ENCODE measurements at places on chromosomes 7 and 10. TPM values are rescaled to one million over a fixed set of nuclear protein-coding genes. Genes with fewer than 3 reads are reported as not detected.

The FAM25G gene
- not detected for total RNA-seq

GRCh38 chr7:47132471-47132870 is 449.4 kb downstream of the TNS3 start:
- H3K27ac ChIP-seq = no peak overlapping the region
- H3K27me3 ChIP-seq = no peaks in the 10 kb centered on the region
- no peak for DNase-seq
- no peaks in the 10 kb centered on the region for H3K4me1 ChIP-seq
- no peaks in the 10 kb centered on the region for H3K36me3 ChIP-seq
- no peak overlapping the region for H3K4me3 ChIP-seq

- DNase-seq = no peak
- H3K27me3 ChIP-seq = no peaks in the 10 kb centered on the region
- H3K27ac ChIP-seq = no peak overlapping the region
- H3K4me1 ChIP-seq = no peaks in the 10 kb centered on the region
- no peak overlapping the region for H3K4me3 ChIP-seq
- no peaks in the 10 kb centered on the region for H3K36me3 ChIP-seq
These were observed 11.2 kb downstream of the LRIT2 start for GRCh38 chr10:84214046-84214572.

The HMX3 gene
- not detected for total RNA-seq

DNA sequence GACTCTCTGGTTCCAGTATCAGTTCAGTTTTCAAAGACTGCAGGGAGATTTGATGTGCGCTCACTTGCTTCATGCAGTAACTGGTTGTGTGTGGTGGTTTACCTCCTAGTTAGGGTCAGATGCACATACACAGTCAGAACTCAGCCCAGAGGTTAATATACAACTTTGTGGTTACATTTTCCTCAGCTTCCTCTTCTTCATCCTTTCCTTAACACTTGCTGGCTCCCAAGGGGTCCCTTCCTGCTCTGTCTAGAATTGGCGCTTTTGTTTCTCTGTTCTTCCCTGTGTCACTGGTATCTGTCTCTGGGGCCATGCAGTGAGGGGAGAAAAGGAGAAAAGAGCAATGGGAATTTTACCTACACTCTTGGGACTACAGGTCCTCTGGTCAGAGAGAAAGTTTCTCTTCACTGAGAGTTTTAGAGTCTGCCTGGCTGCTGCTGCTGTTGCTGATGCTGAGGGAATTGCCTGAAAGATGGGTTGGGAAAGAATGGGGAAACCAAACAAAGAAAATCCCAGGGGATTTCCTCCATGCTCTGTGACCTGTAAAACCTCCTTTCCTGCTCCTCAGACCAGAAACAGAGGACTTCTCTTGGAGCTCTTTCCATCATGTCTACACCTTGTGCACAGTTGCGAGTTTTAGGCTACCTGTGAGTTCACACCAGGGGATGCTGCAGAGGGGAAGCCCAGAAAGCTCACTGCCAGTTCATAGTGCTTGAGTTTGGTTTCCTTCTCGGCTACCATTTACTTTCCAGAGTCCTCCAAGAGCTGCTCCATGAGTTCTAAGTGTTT is 74.6 kb downstream of the WDFY4 start:
- no peak overlapping the region for H3K27ac ChIP-seq
- H3K4me3 ChIP-seq = no peak overlapping the region
- no peaks in the 10 kb centered on the region for H3K27me3 ChIP-seq
- no peaks in the 10 kb centered on the region for H3K4me1 ChIP-seq
- DNase-seq = no peak

The C10orf90 gene
- total RNA-seq = not detected

DNA sequence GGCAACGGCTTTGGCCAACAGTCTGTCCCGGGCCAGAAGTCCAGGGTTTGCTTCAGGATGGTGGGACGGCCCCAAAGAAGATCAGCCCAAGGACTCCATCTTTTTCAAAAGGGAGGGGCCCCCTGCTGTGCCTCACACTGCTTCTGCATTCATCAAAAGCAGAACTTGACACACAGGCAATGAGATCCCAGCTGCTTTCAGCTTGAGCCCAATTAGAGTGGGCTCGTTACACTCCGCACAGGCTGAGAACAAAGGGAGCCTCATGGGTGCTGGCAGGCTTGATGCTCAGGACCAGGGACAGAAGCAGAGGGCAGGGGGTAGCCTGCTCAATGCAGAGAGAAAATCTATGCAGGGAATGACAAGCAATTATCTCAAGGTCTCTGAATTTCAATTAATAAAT is 45.5 kb downstream of the VOPP1 start:
- H3K27ac ChIP-seq = peak overlapping the region; percentile 69
- H3K4me1 ChIP-seq = peaks cover 61% of the 10 kb centered on the region
- H3K36me3 ChIP-seq = no peaks in the 10 kb centered on the region
- no peak for DNase-seq
- no peaks in the 10 kb centered on the region for H3K27me3 ChIP-seq

The TET1 gene
- total RNA-seq = 1.2 TPM

DNA sequence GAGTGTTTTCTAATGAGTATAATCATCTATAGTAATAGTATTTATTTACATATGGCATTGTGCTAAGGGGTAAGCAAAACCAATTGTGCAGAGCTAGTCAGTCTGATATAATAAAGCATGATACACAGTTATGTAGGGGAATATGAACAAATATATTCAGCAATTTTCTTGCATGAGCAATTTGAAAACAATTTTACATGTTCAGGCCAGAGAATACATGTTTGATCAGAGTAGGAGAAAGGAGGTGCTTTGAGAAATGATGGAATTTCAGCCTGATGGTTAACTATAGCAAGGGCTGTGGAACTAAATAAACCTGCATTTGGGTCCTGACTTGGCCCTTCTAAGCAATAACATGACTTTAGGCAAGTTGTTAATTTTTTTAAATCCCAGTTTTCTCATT is 214.5 kb downstream of the TWIST1 start:
- H3K27ac ChIP-seq = no peak overlapping the region
- H3K4me1 ChIP-seq = no peaks in the 10 kb centered on the region
- no peak overlapping the region for H3K4me3 ChIP-seq

GRCh38 chr10:47038881-47039561 is 127.8 kb downstream of the PTPN20 start:
- H3K27me3 ChIP-seq = no peaks in the 10 kb centered on the region
- no peak for DNase-seq
- no peaks in the 10 kb centered on the region for H3K36me3 ChIP-seq
- H3K4me1 ChIP-seq = no peaks in the 10 kb centered on the region
- H3K27ac ChIP-seq = no peak overlapping the region

DNA sequence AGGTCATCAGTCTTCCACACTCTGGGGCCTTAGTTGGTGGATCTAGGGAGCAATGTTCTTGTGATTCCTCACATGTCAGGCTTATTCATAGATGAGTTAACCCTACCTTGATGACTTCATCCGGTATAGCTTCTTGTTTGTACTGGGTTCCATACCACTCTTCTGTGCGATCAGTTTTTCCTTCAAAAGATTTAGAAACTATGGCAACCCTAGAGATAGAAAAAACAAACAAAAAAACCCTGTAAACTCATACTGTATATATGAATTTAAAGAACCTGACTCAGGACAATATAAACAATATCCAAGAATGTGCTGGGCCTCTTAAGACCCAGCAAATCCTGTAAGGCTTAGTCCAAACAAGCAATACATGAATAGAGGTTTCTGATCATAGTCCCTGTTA is 83.5 kb downstream of the IDE start:
- no peak overlapping the region for H3K4me3 ChIP-seq
- peaks cover 5% of the 10 kb centered on the region for H3K36me3 ChIP-seq
- H3K27me3 ChIP-seq = no peaks in the 10 kb centered on the region
- DNase-seq = no peak
- H3K27ac ChIP-seq = no peak overlapping the region

DNA sequence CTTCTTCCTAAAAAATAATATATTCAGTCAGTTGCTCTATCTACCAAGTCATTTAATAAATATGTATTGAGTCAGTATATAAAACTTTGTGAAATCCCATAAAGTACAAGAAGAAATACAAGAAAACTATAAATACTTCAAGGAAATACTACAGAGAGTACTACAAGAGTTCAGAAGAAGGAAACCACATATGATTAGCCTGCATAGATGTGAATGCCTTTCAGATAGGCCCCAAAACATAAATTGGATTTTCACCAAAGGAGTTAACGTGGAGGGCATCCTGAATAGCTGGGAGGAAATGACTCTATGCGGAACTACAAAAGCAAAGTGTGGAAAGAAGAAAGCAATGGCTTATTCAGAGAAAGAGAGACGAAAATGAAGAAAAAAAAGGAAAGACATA is 120.1 kb downstream of the LRRN3 start:
- H3K36me3 ChIP-seq = no peaks in the 10 kb centered on the region
- DNase-seq = no peak
- H3K27me3 ChIP-seq = no peaks in the 10 kb centered on the region
- no peak overlapping the region for H3K4me3 ChIP-seq

The COL26A1 gene
- not detected for total RNA-seq

DNA sequence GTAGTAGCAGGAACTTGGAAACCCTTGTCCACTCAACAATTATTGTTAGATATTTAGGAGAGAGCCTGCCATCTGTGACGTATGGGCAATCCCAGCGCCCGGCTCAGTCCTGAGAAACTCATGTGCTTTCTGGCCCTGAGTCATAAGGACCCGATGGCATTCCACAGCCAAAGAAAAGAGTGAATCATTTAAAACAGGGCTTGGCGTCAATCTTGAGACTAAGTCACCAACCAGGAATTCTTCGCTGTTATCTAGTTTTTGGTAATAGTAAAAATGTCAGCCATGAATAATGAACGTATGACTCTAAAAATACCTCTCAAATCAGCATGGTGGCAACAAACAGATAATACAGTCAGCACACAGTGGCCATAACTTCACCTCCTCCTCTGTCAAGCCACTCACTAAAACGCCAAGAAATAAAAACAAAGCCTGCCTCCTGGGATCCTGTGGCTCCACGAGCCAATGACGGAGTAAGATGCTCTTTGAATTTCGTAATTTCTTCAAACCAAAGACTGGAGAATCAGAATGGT is 140.8 kb downstream of the ADAM12 start:
- no peaks in the 10 kb centered on the region for H3K36me3 ChIP-seq
- no peak overlapping the region for H3K27ac ChIP-seq
- H3K27me3 ChIP-seq = no peaks in the 10 kb centered on the region
- H3K4me1 ChIP-seq = no peaks in the 10 kb centered on the region

The ADCY1 gene
- total RNA-seq = 1.8 TPM

GRCh38 chr7:1742555-1743303 is 72.7 kb downstream of the ELFN1 start:
- H3K27me3 ChIP-seq = no peaks in the 10 kb centered on the region
- no peak for DNase-seq
- no peak overlapping the region for H3K4me3 ChIP-seq
- no peak overlapping the region for H3K27ac ChIP-seq

The ENTPD1 gene
- total RNA-seq = 4.9 TPM

- no peaks in the 10 kb centered on the region for H3K36me3 ChIP-seq
- H3K4me3 ChIP-seq = no peak overlapping the region
- H3K27ac ChIP-seq = no peak overlapping the region
- H3K27me3 ChIP-seq = no peaks in the 10 kb centered on the region
- DNase-seq = no peak
- H3K4me1 ChIP-seq = no peaks in the 10 kb centered on the region
These were observed 50.7 kb downstream of the AMPH start for GRCh38 chr7:38580485-38580884.

The DNA2 gene
- 1.0 TPM for total RNA-seq

The TCAF2 gene
- total RNA-seq = 2.9 TPM

The SLC39A12 gene
- not detected for total RNA-seq

All from gastrocnemius medialis (tissue), 4 donors.